ENCODE measurements at places on chromosomes 16 and 17.

DNA sequence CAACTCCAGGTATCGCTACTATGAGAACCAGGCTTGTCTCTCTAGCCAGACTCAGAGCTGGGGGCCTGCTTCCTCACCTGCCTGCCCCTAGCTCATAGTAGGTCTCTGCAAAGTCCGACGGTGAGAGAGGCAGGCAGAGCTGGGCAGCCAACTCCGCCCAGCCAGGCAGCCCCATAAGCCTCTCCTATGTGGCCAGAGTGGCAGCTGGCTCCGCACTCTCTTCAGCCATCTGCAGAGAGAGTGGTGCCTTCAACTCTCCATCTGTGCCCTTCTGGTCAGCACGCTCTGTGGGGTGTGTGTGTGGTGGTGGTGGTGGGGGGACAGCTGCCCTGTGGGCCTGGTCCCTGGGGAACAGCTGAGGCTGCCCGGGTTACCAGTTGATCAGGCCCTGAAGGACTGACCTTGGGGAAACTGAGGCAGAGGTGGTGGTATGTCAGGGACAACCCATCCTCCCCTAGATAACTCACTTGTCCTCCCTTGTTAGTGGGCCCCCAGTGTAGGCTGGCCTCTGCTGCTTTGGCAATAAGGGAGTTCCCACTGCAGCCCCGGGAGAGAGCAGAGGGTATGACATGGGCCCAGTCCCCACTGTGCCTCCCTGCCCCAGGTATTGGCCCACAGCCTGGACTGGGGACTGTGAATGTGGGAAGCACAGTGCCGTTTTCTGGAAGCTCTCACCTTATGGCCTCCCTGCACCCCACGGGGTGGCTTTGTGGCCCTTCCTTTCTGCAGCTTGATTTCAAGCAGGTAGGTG, 1.8 kb upstream of the ADGRG1 start:
- no peak for DNase-seq

DNA sequence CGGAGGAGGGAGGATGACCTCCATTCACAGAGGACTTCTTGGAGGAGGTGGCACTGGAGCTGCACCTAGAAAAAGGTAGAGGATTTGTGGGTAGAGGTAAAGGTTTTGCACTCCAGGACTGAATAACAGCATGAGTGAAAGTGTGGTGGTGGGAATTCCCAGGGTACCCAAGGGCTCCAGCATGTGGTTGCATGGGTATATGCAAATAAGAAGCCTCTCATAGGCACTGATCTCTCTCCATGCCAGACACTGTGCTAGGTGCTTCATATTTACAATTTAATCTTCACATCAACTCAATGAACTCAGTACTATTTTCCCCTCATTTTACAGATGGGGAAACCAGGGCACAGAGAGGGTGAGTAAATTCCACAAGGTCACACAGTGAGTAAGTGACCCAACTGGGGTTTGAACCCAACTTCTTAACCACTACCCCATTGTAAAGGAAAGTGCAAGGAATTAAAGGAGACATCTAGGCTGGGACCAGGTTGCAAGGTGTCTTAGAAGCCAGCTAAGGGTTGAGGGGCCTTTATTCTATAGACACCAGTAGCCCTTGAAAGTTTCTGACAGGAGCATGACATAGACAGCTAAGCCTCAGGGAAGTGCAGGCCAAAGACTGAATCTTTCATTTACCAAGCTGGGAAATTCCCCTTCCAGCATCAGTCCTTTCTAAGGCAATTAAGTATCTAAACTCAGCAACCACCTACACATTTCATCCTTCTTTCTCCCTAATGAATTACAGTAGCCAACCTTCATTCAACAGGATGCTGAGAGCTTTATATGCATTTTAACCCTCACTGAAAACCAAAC, 21.3 kb downstream of the SCNN1B start:
- DNase-seq, result no peak

DNA sequence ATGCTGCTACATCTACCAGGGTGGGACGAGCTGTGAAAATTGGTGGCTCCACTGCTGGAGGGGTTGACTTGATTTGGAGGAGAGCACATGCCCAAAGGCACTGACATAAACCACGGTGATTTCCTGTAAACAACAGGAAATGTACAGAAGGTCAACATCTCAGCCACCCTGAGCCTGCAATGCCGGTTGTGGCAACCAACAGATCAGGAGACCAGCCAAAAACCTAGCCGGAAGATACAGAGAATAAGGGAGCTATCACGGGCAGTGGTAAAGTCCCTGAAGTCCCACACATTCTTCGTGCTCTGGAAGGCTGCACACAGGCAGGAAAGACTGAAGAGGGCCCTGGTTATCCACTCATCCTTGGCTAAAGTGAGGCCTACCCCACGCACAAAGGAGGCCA, 56.2 kb downstream of the ADCY9 start:
- DNase-seq, result no peak

DNA sequence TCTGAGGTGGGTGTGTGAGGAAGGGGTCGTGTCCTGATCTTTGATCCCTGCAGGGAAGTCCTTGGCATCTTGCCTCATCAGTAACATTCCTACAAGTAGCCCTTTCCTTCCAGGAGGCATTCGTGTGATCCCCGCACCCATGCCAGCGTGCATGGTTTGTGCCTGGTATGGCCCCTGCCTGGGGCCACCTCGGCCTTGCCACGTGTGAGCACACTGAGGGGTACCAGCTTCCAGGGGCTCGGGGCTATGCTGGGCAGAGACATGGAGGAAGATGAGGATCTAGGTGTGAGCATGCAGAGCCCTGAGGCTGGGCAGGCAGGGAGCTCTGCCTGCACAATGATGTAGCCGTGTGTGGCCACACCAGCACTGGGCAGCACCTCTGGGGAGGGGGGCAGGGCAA, 6.0 kb downstream of the HSD3B7 start:
- DNase-seq, result no peak

- DNase-seq, result no peak
Measured at GRCh38 chr17:57369509-57369945, 113.2 kb downstream of the MSI2 start.
